ENCODE measurements at places on chromosomes 7 and 10.
A peak's percentile ranks its signal among the peaks of the same experiment; 100 is the strongest.

- peak; percentile 41 for DNase-seq
Observed at GRCh38 chr7:76304888-76305375, 2.5 kb downstream of the HSPB1 start.

DNA sequence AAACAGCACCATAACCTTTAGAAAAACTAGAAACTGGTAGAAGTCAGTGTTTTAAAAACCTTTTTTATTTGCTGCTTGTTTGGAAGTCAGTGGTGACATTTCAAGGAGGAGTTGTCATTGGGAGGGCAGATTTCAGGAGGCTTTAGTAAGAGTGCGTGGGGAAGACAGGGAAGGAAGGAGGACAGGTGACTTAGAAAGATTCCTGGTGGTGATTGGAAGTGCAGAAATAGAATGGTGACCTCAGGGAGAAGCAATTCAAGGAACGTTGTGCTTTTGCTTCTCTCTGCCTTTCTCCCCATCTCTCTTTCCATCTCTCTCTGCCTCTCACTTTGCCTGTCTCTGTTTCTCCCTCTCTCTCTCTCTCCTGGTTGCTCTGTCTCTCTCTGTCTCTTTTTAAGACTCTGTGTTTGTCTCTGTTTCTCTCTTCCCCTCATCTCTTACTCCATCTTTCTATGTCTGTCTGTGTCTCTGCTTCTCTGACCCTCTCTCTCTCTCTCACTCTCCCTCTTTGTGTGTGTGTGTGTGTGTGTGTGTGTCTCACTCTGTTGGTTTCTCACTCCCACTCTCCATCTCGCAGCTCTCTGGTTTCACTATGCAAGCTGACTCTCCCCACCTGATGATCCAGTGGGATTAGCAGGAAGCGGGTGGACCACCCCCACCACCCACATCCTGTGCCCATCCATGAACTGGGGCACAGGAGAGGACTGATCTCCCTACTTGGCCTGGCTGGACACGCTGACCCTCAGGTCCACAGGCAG lies 10.9 kb upstream of the PFKP start:
- no peak for DNase-seq

DNA sequence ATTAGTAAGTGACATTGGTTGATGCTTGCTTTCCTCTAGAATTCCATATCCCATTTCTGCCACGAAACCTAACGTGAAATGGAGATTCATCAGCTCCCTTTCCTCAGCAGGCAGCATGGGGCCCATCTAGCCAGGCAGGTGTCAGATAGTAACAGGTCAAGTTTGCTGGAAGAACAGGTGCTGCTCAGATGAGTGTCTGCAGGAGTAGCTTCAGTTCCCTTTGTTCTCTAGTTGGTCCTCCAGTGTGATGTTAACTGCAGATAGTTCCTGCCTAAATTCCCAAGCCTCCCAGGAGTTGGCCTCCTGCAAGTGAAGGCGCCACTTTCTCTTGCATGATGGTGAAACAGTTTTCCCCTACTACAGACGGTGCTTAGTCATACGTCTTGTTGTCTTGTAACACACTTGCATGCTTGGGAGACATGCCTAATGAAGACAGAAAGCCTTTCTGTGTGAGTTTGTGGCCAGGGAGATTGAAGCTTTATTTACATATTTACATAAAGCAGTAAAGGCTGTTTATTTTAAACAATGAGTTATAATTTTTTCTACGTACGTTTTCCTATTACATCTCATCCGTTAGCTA lies 175.4 kb downstream of the CHN2 start:
- no peak for DNase-seq

DNA sequence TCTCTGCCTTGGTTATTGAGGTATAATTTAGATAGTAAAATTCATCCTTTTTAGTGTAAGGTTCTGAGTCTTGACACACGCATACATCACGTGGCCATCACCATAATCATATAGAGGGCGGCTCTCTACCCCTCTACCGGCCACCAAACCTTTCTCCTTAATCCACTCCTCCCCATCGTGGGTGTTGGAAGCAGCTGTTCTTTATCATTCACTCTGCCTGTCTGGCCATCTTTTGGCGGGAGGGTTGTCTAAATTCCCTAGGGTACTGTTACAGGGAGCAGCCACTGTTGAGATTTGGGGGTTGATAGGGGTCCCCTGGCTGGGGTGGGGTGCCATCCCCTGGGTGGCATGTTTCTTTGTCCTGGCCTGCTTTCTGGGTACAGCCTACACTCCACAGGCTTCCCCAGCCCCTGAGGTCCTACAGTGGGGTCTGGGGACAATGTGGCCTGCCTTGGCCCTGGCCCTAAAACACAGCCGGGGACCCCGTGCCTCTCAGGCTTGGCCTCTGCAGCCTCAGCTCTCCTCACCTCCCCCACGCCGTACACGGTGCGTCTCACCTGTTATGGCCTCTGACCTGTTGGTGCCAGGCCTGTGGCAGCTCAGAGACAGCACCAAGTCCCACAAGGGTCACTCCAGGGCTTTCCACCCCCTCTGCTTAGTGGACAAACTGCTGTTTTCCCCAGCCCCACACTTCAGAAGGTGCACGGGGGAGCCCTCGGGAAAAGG lies 17.5 kb downstream of the AMZ1 start:
- no peak for DNase-seq

DNA sequence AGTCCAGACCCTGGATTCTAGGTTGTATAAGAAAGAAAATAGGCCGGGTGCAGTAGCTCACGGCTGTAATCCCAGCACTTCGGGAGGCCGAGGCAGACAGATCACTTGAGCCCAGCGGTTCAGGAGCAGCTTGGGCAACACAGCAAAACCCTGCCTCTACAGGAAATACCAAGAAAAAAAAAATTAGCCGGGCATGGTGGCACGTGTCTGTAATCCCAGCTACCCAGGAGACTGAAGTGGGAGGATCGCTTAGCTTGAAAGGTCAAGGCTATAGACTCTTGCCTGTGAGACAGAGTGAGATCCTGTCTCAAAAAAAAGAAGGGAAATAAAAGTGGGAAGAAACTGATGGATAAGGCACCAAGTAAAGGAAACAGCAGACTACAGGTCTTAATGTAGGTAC lies 287.9 kb upstream of the KLF14 start:
- DNase-seq = no peak

DNA sequence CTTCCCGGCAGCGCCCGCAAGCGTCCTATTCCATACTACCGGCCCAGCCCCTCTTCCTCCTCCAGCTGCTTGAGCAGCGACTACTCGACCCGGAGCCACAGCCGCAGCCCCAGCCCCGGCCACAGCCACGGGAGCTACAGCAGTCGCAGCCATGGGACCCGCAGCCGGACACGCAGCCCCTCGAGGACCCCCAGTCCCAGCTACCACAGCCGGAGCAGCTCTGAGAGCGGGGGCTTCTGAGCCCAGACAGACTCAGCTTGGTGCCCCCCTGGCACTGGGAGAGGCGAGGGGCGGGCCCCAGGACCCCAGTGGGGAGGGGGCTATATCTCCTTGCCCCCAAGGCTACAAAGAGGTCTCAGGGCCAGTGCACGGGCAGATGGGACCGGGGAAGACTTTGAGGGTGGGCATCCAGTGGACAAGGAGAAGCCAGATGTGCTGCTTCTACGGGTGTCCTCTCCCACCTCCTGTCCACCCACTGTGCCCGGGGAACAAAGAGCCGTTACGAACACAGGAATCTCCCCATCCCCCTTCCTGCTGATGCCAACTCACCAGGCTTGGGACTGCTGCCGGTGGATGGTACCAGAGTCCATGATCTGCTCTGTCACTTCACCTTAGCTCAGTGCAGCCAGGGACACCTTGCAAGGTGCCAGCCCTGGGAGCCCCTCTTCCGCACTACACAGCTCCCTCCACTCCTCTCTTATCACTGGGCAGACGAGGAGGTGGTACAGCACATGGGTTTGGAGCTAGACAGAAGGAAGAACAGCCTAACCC lies 16.7 kb upstream of the HSPB1 start:
- DNase-seq = no peak

DNA sequence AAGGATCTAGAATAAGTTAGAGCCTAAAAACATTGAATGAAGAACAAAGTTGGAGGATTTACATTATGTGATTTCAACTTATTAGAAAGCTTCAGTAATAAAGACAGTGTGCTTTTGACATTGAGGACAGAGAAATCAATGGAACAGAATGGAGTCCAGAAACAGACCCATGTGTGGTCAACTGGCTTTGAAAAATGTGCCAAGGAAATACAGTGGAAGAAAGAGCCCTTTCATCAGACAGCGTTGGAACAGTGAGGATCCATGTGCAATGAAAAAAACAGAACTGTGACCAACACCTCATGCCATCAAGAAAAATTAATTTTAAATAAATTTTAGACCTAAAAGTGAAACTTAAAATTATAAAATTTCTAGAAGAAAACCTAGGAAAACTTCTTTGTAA lies 50.6 kb upstream of the LRRC18 start:
- no peak for DNase-seq

All from NCI-H1105 treated with DMSO at 0.1 percent for 48 hours (cell line).